ENCODE measurements at places on chromosomes 4 and X.
A peak's percentile ranks its signal among the peaks of the same experiment; 100 is the strongest.

DNA sequence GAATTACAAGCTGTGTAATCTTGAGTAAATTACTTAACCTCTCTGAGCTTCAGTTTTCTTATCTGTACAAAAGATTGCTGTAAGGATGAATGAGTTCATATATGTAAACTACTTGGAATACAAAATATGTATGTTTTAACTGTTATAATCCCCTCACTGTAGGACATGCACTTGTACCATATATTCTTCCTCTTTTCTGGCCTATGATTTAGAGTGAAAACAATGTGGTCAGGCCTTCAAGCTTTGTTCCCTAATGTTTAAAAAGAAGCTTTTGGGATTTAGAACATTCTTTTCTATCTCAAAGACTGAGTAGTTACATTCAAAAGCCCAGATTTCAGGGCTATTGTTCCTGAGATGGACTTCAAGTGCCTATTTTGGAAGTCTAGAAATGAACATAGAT, 26.7 kb upstream of the GPRIN3 start:
- no peak for DNase-seq

- no peak for DNase-seq
Observed at GRCh38 chr4:110085131-110085530, 113.3 kb downstream of the ELOVL6 start.

GRCh38 chr4:156515295-156515694, 456.3 kb downstream of the PDGFC start:
- no peak for DNase-seq

- DNase-seq, result no peak
Observed at GRCh38 chr4:153045111-153045982, 109.2 kb downstream of the FHDC1 start.

GRCh38 chrX:120140293-120140981, 18.0 kb upstream of the RHOXF2 start:
- DNase-seq, result no peak

- peak; percentile 73 for DNase-seq
Observed at GRCh38 chr4:163332526-163333406, at the start of gene NPY1R. NPY1R (minus strand) TSS chr4:163332596; CDS start chr4:163326554, 6,042 bp downstream.

GRCh38 chrX:3403748-3404147, 57.3 kb upstream of the MXRA5 start:
- no peak for DNase-seq

DNA sequence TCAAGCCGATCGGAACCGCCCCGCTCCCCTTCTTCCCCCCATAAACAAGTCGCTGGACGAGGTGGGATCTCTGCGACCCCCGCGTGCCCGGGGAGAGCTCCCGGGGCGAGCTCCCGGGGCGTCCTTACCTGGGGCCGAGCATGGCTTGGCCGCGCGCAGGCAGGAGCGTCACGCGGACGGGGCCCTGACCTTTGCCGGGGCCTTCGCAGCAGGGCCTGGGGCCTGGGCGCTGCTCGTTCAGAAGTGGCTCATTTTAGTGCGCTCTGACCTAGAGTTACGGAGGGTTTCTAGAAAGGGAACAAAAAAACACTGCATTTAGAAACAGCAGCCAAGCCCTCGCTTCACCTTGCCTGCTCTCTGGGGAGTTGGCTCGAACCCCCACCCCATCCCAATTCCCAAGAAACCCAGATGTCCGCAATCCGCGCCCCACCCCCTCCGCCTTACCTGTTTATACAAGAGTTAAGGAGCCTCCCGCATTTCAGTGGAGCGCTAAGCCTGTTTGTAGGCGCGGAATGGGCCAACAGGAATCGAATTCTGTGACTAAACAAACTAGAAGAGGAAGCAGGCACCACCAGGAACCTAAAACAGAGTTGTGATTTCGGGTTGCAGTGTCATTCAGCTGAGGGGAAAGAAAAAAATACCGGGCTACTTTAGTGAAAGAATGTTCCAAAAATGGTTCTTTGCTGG, 814 bp upstream of the RBM47 start:
- no peak for DNase-seq

DNA sequence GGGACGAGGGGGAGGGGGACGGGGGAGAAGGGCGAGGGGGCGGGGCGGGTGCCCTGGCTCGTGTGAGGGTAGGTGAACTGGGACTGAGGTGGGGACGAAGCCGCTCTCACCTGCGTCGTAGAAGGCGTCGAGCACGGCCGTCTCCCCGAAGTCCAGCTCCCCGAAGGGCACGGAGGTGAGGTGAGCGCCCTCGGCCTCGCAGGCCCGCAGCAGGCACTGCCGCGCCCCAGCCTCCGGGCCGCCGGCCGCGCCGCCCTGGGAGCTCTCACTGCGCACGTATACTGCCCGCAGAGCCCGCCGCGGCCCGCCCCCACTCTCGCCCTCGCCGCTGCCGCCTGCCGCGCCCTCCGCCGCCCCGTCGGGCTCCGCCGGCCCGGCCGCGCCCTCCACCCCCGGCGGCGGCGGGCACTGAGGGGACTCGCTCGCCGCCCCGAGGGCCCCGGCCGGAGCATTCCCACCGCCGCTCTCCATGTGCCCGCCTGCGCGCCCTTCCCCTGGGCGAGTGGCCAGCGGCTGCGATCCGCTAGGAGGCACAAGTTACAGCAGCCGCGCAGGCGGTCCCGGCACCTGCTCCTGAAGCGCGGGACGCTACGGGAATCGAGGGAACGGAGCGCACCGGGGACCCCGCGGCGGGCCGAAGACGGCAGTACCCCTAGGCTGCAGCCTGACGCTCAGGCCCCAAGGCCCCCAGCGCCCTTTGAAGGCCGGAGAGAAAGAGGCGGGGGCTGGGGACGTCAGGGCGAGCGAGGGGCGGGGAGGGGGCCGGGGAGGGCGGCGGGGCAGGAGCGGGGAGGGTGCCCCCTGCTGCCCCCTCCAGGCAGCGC, at the start of gene MAP3K15:
Gene MAP3K15, minus strand, starts transcription at position 718 of the 824 bp plus-strand sequence. Its CDS starts 247 bp downstream, at position 471.
- no peak for DNase-seq

DNA sequence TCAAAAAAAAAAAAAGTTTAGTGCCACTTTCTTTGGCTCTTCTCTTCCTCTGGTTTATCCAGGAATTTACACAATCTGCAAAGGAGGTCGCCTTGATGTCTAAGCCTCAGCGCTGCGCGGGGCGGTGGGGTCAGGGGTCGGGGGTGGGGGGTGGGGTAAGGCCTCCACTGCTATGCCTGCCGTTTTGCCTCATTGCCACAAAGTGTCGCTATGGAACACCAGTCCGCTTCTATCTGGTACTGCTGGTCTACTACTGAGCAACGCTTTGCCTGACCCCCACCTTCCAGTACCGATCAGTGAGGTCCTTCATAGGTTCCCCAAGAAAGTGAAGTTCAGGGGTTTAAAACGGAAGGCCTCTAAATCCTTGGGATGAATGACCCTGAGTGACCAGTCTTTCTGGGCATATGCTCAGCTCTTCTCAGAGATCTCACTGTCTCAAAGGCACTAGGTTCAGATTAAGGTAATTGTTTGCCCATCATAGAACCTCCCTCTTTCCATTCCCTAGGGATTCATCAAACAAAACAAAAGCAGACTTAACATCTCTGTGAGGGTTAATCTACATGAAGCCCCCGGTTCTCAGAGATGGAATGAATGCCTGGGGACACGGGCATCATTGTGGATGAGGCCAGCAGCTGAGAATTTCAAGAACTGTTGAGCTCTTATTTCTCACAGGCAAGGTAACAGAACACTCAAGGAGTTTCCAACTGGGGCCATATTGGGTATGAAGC, 16.9 kb upstream of the TSR2 start:
- DNase-seq, result no peak

GRCh38 chr4:159593681-159594080, 490.8 kb downstream of the RAPGEF2 start:
- no peak for DNase-seq

GRCh38 chr4:154367659-154368058, 123.9 kb downstream of the DCHS2 start:
- DNase-seq, result no peak

DNA sequence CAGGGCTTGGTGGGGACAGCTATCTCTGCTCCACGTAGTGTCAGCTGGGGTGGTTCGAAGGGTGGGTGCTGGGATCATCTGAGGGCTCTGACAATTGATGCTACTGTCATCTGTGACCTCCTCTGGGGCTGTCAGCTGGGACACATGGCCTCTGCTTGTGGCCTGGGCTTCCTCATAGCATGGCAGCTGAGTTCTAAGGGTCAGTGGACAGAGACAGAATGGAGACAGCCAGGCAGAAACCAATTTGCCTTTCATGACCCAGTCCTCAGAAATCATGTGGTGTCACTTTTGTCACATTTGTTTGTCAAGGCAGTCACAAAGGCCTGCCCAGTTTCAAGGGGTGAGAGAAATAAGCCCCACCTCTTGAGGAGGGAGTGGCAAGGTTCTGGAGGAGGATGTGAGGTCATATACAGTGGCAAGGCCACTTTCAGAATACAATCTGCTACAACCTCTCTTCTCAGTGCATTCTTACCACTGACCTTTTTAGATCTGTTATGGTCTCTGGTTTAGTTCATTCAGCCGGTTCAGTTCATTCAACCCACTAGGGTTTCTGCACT, 103.6 kb upstream of the BCOR start:
- no peak for DNase-seq

- no peak for DNase-seq
Observed at GRCh38 chr4:39970671-39971640, 6.8 kb downstream of the PDS5A start.

- no peak for DNase-seq
Observed at GRCh38 chrX:151563449-151563848, at the start of gene PASD1. PASD1 (plus strand) TSS chrX:151563675; CDS start chrX:151601554, 37,879 bp downstream.

DNA sequence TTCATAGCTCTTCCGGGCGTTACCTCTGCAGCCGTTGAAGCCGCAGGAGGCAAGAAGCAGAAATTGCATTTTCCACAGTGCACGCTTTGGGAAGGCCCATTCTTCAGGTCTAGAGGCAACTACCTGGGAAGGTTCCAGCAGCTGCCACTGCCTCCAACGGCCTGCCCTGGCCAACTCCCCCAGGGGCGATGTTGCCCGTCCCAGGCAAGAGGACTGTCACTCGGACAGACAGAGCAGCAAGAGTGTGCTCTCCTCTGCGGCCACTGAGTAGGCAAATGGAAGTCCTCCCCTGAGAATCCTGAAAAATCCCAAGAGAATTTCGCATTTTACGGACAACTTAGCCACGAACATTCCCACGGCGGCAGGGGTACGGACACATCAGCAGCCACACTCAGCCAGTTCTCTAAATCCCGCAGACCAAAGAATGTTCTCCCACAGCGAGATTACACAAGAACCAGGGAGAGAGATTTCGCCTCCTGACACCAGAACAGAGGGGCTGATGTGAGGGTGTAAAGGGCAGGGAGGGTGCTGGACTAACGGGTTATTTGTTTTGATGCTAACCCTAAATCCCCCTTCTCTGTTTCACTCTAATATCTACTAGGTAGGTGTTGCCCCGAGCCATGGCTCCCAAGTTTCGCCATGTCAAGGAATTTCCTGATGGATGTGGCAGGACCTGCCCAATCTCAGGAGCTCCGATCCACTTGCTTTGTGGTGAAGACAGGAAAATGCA, 63.8 kb downstream of the SEPSECS start:
- DNase-seq, result no peak

DNA sequence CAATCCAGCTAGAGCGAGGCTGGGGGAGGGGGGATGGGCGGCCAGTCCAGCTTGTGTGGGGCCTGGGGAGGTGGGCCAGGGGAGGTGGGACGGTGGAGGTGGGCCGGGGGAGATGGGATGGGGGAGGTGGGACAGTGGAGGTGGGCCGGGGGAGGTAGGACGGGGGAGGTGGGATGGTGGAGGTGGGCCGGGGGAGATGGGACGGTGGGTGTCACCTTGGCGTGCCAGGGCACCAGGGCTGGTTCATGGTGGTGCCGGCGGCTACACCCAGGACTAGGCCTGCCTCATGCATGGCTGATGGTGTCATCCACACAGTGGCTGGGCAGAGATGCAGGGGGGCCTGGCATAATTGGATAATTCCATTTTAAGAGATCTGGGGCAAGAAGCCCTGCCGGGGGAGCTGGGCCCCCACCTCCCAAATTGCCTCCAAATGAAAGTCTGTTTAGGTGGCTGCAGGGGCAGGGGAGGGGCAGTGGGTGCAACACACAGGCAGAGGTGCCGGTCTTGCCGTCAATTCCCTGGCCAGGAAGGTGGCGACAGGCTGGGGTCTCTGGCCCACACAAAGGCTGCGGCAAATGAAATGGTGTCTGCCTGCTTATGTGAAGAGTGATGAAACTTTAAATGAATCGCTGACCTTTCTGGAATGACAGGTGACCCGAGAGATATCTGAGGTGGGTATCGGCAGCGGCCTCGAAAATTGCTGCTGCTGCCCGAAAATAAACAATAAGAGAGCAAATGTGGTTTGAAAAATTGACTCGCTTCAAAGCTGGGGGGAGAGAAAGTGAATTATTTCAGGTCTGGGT, 82.1 kb downstream of the FAM53A start:
- no peak for DNase-seq

GRCh38 chrX:10399043-10399741, 221.2 kb downstream of the MID1 start:
- DNase-seq, result no peak

GRCh38 chr4:124386163-124386562, 326.4 kb downstream of the ANKRD50 start:
- no peak for DNase-seq

DNA sequence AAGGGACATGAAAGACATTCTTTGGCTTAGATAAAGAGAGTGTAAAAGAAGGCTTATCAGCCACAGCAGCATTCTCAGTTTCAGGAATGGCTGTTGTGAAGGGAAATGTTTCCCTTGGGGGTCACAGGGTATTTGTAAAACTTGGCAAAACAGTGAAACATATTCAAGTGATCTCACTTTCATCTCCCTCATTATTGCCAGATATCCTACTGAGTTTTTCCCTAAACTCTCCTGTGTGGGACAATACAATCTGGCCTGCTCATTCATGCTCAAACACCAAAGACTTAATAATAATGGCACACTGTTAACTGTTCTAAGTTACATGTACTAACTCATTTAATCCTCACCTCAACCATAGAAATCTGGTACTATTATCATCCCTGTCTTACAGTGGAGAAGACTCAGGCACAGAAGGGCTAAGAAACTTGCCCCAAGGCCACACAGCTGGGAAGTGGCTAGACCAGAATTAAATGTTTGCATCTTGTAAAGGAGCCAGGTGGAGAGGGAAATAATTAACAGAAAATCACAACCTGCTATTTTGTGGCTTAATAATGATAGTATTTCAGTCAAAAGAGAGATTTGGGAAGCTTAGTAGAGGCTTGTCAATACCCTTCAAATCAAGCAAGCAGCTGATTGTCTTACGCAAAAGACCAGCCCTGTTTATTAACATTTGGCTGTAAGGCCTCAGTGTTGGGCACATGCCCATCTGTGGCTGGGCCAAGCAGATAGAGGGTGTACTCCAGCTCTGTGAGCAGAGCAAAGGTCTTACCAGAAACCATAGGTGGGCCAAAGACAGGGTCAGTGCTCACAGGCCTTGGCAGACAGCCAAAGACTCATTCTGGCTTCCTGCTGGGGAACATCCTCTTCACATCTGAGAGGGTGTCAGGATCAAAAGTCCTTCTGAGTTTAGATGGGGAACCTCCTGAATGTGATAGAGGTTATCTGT, 17.3 kb downstream of the SMPX start:
- DNase-seq, result no peak

- DNase-seq, result no peak
Observed at GRCh38 chrX:101383679-101384205, 2.2 kb downstream of the BTK start.

DNA sequence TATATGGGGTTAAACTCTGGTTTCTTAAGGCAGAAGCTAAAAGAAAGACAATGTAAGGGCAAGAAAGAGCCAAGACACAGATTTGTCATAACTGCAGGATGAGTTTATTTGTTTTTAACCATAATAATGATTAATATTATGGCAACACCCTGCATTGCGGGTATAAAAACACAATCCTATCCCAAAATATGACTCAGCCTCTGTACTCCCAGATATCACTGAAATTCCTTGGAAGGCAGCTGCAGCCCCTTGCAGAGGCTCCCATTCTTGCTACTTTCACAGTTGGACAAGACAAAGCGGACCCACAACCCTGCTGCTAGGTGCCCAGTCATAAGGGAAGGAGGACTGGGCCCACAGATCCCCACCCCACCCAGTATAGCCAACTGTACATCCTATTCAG, 20.4 kb upstream of the FGF16 start:
- no peak for DNase-seq

GRCh38 chr4:10122236-10122932, 5.8 kb upstream of the WDR1 start:
- no peak for DNase-seq
